ENCODE measurements at places on chromosomes 12 and 14.
A peak's percentile ranks its signal among the peaks of the same experiment; 100 is the strongest.

DNA sequence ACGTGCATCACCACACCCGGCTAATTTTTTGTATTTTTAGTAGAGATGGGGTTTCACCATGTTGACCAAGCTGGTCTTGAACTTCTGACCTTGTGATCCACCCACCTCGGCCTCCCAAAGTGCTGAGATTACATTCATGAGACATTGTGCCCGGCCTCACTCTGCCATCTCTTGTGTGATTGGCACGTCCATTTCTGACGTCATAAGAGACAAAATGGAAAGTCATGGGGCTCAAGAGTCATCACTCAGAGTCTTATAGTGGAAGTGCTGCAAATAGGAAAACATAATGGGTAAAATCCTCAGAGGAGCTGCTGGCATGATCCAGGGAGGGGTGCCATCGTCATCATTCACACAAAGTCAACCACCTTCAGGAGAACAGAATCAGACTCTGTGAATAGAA, 54.2 kb upstream of the GPATCH2L start:
- no peak for DNase-seq

GRCh38 chr12:96364092-96364700, 36.0 kb downstream of the CDK17 start:
- DNase-seq = no peak

GRCh38 chr14:92898566-92899131, 24.3 kb upstream of the CHGA start:
- DNase-seq = no peak

DNA sequence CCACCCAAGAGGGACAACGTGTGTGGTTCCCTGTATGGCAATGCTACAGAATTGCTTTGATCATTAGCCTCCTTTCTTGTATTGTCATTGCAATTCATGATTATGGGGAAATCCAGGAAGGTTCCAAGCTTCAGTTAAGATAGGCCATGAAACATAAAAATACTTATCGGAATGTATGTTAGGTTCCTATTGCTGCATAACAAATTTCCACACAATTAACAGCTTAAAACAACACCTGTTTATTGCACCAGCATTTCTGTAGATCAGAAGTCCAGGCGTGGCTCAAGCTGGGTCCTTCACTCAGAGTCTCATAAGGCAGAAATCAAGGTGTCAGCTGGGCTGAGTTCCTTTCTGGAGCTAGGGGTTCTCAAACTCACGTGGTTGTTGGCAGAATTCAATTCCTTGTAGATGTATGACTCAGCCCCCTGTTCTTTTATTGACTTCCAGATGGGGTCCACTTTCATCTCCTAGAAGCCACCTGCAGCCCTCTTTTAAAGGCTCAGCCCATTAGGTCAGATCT, 365.6 kb upstream of the TMPO start:
- no peak for DNase-seq

DNA sequence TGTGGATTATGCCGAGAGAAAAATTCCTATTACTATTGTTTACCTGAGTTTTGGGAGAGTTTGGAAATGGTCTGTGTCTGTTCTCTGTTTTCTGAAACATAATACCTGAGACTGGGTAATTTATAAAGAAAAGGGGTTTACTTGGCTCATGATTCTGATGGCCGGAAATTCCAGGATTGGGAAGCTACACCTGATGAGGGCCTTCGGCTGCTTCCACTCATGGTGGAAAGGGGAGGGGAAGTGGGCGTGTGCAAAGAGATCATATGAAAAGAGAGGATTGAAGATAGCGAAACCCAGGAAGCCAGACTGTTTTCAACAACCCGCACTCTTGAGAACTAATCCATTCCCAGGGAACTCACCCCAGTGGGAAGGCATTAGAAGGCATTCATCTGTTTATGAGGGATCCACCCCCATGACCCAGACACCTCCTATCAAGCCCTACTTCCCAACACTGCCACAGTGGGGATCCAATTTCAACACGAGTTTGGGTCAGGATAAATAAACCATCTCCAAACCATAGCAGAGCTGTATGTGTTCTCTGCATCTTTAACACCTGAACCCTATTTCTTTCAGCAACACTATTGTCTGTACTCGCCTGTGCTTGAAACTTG, 51.1 kb downstream of the APAF1 start:
- no peak for DNase-seq

- peak; percentile 76 for DNase-seq
Observed at GRCh38 chr14:54420478-54421142, 20.6 kb downstream of the CNIH1 start.

DNA sequence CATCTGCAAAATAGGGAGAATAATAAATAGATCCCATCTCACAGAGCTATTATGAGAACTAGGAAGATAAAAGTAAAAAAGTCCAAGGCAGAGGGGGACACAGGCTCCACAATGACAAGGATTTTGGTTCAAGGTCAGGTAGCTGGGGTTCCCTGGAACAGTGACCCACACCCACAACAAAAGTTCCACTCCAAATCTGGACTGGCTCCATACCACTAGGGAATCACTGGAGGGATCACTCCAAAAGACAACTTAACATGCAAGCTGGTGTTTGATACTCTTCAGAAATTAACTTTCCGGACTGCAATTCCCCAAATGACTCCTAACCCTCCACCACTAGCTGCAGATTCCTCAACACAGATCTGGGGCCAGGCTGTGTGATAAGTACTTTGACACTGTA, 54.9 kb downstream of the ITPK1 start:
- no peak for DNase-seq

- DNase-seq = no peak
Observed at GRCh38 chr12:88855301-88855700, 275.0 kb upstream of the KITLG start.

DNA sequence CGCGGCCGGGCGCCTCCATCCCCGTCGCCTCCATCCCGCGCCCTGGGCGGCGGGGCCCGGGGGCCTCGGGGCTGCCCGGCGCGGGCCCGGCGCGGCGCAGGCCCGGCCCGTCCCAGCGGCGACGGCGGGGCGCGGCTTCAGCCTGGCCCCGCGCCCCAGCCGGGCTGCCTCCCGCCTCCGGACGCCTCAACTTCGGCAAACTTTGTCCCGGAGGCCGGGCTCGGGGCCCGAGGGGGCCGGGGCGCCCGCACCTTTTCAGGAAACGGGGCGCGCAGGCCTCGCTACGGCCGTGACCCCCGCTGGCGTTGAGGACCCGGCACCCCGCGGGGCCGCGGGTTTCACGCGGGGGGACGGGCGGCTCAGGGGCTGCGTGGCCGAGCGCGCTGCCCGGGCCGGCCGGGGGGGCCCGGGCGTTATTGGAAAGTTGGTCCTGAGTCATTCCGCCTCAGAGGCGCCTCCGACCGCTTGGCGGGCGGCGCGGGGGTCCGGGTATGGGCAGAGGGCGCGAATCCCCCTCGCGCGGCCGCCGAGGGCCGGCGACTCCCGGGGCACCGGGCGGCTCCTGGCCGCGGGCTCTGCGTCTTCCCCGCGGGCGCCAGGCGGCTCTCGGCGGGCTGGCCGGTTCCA, 575 bp downstream of the TRAF3 start:
- DNase-seq = no peak
